Heart left ventricle (tissue), 16 donors: ENCODE measurements at places on chromosomes 13 and 19. TPM values are rescaled to one million over a fixed set of nuclear protein-coding genes. Genes with fewer than 3 reads are reported as not detected.

SMIM17 gene
- total RNA-seq, result not detected

FREM2 gene
- 0.35 TPM for total RNA-seq

EXOC3L2 gene
- 2.5 TPM for total RNA-seq

CCNA1 gene
- not detected for total RNA-seq

DNA sequence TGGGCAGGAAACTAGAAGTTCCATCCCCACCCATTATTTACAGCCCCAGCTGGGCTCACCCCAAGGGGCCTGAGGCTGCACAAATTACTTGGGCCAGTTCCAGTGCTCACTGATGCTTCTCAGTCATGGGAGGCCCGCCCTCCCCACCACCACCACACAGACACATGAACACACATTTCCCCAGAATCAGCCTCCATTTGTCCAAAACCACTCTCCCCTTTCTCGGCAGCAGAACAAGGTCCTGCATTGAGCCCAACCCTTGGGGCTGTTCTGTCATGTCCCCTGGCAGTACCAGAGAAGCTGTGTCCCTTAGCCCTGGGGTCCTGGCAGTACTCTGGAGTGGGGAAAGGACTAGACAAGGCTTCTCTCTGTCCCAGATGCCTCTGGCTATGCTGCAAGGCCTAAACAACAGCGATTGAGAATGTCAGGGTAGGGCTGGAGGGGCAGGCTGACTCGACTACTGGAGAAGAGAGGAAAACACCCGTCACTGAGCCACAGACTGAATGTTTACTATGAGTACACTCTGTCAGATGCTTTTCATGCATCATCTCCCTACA lies 21.8 kb downstream of the SAMD4B start:
- H3K27ac ChIP-seq, result peak overlapping the region; percentile 46
- no peak for DNase-seq
- peaks cover 12% of the 10 kb centered on the region for H3K4me1 ChIP-seq
- peaks cover 69% of the 10 kb centered on the region for H3K36me3 ChIP-seq
- no peak overlapping the region for H3K4me3 ChIP-seq

GRCh38 chr19:51514866-51515481 lies 13.4 kb upstream of the SIGLEC12 start:
- H3K27me3 ChIP-seq, result no peaks in the 10 kb centered on the region
- H3K27ac ChIP-seq, result no peak overlapping the region
- H3K4me1 ChIP-seq, result no peaks in the 10 kb centered on the region
- no peak overlapping the region for H3K4me3 ChIP-seq

DNA sequence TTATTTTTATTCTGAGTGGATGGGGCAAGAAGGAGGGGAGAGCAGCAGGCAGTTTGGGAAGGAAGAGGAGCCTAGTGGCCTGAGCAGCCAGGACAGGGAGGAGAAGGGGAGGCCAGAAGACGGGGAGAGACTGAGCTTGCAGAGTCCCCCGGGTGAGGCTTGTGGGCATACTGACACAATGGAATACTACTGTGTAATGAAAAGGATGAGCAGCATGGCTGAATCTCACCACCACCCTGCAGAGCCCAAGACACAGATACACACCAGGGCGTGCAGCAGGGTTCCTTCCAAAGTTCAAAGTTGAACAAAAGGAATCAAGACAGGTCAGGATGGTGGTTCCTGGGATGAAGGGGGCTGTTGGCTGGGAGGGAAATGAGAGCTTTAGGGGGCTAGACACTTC lies 8.1 kb upstream of the SMG9 start:
- no peaks in the 10 kb centered on the region for H3K4me1 ChIP-seq
- H3K36me3 ChIP-seq, result no peaks in the 10 kb centered on the region
- H3K27ac ChIP-seq, result no peak overlapping the region
- no peak overlapping the region for H3K4me3 ChIP-seq
- DNase-seq, result peak; percentile 4
- no peaks in the 10 kb centered on the region for H3K27me3 ChIP-seq

DNA sequence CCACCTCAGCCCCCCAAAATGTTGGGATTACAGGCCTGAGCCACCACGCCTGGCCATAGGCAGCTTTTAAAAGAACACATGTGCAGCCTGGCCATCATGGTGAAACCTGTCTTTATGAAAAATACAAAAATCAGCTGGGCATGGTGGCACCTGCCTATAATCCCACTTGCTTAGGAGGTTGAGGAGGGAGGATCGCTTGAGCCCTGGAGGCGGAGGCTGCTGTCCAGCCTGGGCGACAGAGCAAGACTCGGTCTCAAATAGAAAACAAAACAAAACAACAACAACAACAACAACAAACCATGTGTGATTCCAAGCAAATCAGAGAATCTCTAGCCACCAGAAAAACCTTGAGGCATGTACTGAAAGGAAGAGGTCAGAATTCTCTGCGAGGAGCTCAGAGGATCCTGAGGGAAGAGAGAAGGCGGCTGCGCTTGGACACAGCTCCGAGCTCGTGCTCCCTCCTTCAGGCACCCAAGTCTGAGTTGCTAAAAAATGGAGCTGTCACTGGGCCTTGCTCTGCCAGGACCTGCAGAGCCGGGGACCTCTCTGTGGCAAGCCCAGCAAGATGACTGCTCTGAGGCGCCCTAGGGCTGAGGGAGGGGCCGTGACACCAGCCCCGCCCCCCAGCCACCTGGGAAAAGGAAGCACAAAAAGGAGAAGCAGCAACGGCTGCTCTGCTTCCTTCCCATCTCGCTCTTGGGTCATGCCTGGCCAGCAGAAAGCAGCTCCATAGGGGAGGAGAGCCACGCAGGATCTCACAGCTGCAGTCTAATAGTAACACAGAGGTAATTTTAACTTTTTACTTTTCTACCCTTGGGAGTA lies at the start of gene ARL11:
Gene ARL11, plus strand, starts transcription at position 677 of the 822 bp plus-strand sequence. CDS start 1,941 bp downstream, outside the sequence.
- peak; percentile 81 for DNase-seq
- no peaks in the 10 kb centered on the region for H3K27me3 ChIP-seq
